ENCODE measurements at places on chromosomes 5 and 9. TPM values are rescaled to one million over a fixed set of nuclear protein-coding genes. Genes with fewer than 3 reads are reported as not detected.

GRCh38 chr9:1434052-1434767 lies 384.1 kb downstream of the DMRT2 start:
- H3K36me3 ChIP-seq: no peaks in the 10 kb centered on the region
- H3K27ac ChIP-seq: no peak overlapping the region
- no peak overlapping the region for H3K4me3 ChIP-seq
- no peak for DNase-seq
- peaks cover 7% of the 10 kb centered on the region for H3K27me3 ChIP-seq

GRCh38 chr5:127555826-127556225 lies 38.4 kb downstream of the PRRC1 start:
- H3K27me3 ChIP-seq: no peaks in the 10 kb centered on the region
- H3K27ac ChIP-seq: no peak overlapping the region
- no peak for DNase-seq
- H3K4me3 ChIP-seq: no peak overlapping the region
- peaks cover 11% of the 10 kb centered on the region for H3K36me3 ChIP-seq

DNA sequence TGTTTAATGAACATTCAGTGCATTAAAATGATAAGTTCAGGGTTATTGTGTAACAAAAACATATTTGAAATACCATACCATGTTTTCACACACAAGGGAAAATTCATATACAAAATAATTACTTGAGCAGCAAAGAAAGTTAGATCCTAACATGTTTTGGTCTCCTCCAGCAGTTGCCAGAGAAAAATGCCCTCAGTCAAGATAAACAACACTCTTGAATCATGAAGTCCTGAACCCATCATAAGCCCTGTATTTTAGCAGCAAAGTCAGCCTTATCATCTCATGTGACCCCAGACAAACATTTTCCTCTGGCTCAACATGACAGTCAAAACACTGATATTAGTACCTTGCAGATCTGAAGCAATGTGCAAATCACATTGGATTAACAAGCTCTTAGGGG lies 1541.1 kb upstream of the WWC1 start:
- DNase-seq: no peak
- no peak overlapping the region for H3K4me3 ChIP-seq
- no peaks in the 10 kb centered on the region for H3K27me3 ChIP-seq

DNA sequence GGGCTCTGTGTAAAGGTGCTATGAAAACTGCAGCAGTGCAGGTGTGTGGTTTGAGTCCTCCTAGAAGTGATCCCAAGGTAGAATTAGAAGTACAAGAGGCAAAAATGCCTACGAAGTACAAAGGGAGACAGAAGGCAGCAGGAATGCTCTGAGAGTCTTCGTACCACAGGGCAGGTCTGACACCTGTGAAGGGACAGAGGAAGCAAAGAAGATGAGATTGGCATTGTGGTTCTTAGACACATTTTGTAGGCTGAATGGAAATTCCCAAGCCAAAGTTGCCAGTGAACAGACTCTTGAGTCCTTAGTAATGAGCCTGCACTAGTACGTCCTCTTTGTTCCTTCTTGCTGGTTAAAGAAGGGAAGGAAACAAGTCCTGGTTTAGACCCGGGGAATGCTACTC lies 1.7 kb upstream of the LRRTM2 start:
- no peak overlapping the region for H3K27ac ChIP-seq
- peaks cover 1% of the 10 kb centered on the region for H3K4me1 ChIP-seq
- DNase-seq: no peak
- no peak overlapping the region for H3K4me3 ChIP-seq
- H3K36me3 ChIP-seq: no peaks in the 10 kb centered on the region
- H3K27me3 ChIP-seq: peaks cover 3% of the 10 kb centered on the region

DNA sequence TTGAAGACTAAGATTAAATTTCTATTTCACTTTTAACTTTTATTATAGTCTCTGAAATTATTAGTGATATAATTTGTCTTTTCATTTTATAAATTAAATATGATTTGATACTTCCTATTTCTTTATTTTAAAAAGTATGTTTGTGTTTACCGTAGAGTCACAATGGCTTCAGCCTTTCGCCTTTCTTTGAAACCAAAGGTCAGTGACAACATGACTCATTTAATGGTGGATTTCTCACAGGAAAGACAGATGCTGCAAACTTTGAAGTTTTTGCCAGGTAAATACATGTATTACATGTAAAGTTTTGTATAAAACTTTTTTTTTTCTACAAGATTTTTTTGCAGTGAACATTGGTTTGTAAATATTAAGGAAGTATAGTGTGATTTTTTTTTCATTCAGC lies 36.4 kb downstream of the FSD1L start:
- no peaks in the 10 kb centered on the region for H3K4me1 ChIP-seq
- no peak overlapping the region for H3K27ac ChIP-seq
- no peak for DNase-seq
- H3K36me3 ChIP-seq: no peaks in the 10 kb centered on the region
- H3K4me3 ChIP-seq: no peak overlapping the region

DNA sequence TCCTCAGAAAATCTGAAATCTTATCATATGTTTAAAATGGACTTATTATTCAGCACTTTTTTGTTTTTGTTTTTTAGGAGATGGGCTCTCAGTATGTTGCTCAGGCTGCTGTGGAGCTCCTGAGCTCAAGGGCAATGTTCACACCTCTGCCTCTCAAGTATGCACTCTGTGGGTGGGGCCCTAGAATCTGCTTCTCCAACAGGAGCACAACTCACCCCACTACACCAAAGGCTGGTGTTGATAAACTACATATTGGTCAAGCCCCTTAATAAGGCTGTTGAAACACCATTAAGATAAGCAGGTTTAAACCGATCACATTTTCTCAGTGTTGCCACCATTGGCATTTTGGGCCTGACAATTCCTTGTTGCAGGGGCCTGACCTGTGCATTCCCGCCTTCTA lies 131.6 kb downstream of the FANCC start:
- peaks cover 20% of the 10 kb centered on the region for H3K4me1 ChIP-seq
- H3K27ac ChIP-seq: no peak overlapping the region
- H3K4me3 ChIP-seq: no peak overlapping the region
- H3K36me3 ChIP-seq: no peaks in the 10 kb centered on the region
- no peak for DNase-seq

- H3K27ac ChIP-seq: no peak overlapping the region
- H3K36me3 ChIP-seq: no peaks in the 10 kb centered on the region
- H3K4me3 ChIP-seq: no peak overlapping the region
- no peak for DNase-seq
Measured at GRCh38 chr9:107707915-107708441, 218.4 kb upstream of the KLF4 start.

DNA sequence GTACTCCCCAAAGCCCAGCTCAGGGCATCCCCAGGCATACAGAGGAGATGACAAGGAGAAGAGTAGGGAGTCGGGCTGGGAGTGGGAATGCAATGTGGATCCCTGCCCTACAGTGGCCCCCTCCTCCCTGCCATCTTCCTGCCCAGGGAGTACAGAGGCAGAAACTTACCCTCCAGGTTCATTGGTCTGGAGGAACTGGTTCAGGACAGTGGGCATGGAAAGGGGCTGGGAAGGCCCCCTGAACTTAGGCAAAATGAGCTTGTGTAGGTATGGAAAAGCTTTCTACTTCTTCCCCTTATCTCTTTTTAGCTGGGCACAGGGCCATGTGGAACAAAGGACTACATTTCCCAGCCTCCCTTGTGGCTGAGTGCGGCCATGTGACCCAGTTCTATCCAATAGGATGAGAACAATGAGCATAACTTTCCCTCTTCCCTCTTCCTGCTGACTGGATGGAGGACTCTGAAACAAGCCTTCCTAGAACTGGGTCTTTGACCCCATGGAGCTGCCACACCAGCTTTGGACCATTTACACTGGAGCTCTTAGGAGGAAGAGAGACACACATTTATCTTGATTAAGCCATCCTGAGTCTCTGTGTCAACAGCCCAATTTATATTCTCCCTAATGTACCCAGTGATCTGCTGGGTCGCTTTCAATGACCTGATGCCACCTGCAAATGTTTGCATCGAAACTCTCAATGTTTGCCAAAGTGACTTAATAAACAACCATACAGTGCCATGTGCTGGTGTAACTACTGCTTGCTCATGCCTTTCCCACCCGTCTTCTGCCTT lies 25.0 kb upstream of the HMCN2 start:
- no peak overlapping the region for H3K4me3 ChIP-seq
- H3K36me3 ChIP-seq: peaks cover 2% of the 10 kb centered on the region
- H3K4me1 ChIP-seq: peaks cover 36% of the 10 kb centered on the region

DNA sequence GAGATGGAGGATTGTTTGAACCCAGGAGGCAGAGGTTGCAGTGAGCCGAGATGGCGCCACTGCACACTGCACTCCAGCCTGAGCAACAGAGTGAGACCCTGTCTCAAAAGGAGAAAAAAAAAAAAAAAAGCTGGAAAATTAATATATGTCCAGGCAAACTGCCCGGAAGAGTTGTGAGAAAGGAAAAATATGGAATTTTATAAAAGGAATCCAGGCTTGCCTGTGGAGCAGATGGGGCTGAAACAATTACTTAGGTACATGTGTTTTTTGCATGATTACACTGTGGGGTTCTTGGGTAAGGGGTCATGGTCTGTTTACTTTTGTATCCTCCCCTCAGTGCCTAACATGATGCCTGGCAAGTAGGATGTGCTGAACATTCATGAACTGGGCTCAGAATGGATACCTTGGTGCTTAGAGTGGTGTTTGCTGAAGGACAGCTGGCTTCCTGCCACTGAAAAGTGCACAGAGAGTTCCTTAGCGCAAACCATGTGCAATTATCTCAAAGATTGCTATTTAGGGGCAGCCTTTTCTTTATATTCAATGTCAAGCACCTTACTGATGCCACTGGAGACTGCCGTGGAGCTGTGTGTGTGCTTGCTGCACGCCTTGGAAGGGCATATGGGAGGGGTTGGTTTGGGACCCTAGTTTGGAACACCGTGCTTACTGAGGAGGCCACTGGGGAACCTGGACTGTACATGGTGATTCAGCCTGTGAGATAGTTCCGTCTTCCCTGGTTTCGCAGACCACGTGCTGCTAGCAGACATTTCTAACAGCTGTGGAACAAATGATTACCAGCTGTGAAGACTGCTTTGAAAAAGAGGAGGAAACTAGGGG lies 78.4 kb downstream of the MAP1B start:
- no peaks in the 10 kb centered on the region for H3K36me3 ChIP-seq
- DNase-seq: no peak
- H3K27me3 ChIP-seq: peaks cover 24% of the 10 kb centered on the region
- H3K4me3 ChIP-seq: no peak overlapping the region

DNA sequence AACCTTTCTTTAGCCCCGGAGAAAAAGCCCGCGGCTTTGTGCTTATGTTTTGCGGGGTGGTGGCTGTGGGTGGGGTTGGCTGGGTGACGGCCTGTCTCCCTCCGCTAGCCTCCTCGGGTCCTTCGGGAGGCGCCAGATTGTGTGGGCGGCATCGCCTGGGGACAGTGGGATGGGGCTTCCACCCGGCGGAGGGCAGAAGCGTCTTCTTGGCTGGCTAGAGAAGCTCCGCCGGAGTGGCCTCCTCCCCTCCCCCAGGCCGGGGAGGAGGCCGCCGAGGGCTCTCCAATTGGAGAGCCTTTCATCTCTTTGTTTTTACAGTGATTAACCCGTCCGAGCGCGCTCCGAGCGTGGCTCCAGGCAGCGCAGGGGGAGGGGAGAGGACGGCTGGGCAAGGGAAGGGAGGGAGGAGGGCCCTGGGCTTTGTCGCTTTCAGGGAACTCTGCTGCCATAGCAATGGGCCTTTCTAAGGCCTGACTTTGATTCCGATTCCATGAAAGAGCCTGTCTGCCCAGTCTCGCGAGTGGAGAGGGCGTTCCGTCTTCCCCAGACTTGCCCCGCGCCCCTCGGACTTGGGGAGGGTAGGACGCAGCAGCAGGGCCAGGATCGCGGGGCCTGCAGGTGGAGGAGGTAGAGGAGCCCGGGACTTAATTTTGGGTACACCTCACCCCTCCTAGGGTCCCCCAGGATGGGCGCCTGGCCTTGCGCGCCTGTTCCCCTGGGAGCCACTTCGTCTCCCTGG lies 36.7 kb upstream of the TIFAB start:
- peaks cover 8% of the 10 kb centered on the region for H3K4me1 ChIP-seq
- H3K36me3 ChIP-seq: no peaks in the 10 kb centered on the region
- no peak for DNase-seq
- peaks cover 70% of the 10 kb centered on the region for H3K27me3 ChIP-seq

DNA sequence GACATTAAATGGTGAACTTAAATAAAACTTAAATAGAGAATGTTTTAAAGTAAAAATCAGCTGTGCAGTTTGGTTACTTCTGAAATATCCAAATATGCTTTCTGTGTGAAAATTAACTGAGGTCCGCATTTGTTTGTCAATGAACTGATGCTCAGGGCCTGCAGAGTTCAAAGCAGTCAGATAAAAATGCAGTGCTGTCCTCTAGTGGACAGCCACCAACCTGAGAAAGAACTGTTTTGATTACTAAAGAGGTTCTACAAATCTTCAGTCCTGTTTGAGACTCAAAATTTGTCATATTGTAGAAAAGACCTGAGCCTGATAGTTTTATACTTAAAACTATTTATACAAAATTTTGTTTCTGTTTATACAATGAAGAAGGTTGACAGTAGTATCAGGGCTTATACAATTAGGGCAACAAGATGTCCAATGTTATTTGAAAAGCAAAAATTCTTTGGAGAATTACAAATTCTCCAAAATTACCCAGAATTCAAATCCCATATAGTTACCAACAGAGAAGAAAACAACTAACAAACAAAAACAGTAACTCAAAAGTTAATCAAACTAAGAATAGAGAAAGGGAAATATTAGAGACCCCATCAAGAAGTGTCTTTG lies 232.3 kb upstream of the TBCA start:
- DNase-seq: peak; percentile 10
- no peak overlapping the region for H3K4me3 ChIP-seq
- H3K27me3 ChIP-seq: no peaks in the 10 kb centered on the region
- H3K4me1 ChIP-seq: no peaks in the 10 kb centered on the region
- peaks cover 2% of the 10 kb centered on the region for H3K36me3 ChIP-seq

DNA sequence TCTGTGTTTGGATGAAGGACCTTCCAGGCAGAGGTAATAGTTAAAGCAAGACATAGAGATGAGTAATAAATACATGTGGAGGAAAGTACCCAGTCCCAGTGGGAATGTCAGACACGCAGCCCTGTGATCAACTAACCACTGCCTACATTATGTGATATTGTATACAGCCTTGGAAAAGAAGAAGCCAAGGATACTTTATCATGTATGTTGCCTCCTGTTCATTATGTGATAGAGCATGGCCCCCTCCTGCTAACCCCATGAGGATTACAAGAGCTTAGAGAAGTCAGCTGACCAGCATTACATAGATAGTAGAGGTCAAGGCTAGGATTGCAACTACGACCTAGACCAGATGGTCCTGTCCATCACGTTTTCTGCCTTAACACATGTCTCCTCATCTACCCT lies 497.0 kb upstream of the TNC start:
- no peaks in the 10 kb centered on the region for H3K4me1 ChIP-seq
- no peaks in the 10 kb centered on the region for H3K36me3 ChIP-seq
- no peak overlapping the region for H3K4me3 ChIP-seq
- H3K27ac ChIP-seq: no peak overlapping the region

GRCh38 chr9:114957558-114957957 lies 27.2 kb upstream of the TNFSF8 start:
- H3K4me1 ChIP-seq: peaks cover 56% of the 10 kb centered on the region
- H3K27me3 ChIP-seq: no peaks in the 10 kb centered on the region

- H3K4me1 ChIP-seq: peaks cover 3% of the 10 kb centered on the region
- H3K4me3 ChIP-seq: no peak overlapping the region
- DNase-seq: no peak
- H3K27me3 ChIP-seq: peaks cover 5% of the 10 kb centered on the region
Measured at GRCh38 chr5:54844905-54845566, 140.4 kb downstream of the ESM1 start.

The CCDC187 gene
- total RNA-seq: not detected

The ACOT12 gene
- total RNA-seq: not detected

The FOXD4L3 gene
- not detected for total RNA-seq

The INSYN2B gene
- total RNA-seq: not detected

Measured in activated CD4-positive, alpha-beta T cell treated with anti-CD3 and anti-CD28 coated beads for 36 hours (primary cell).